ENCODE measurements at places on chromosomes 5 and 9.

DNA sequence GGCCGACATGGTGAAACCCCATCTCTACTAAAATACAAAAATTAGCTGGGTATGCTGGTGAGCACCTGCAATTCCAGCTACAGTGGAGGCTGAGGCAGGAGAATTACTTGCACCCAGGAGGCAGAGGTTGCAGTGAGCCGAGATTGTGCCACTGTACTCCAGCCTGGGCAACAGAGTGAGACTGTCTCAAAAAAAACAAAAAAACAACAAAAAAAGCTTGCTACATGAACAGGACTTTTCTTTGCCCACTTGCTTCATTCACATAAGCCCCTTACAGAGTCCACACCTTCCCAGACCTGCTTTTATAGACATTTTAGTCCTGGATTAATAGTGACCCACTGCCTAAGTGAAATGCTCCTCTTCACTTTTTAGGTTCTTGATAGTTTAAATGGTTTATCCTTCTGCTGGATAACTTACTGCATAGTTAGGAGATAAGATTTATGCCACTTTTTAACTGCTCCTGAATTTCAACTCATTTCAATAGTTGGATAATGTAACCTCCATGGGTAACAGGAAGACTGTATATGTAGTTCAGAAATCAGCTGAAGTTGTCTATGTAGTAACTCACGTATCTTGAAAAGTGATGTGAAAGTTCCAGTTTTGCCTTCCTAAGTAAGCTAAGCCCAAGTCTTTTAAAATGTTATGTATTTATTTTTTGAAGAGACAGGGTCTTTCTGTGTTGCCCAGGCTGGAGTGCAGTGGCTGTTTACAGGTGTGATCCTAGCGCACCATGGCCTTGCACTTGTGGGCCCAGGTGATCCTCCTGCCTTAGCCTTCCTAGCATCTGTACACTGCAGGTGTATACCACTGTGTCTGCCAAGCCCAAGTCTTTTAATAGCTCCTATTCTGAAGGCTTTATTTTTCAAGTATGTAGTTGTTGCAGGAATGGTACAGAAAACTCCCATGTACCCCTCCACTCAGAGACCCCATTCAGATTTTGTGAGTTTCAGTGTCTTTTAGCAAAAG lies 19.7 kb downstream of the SUB1 start:
- DNase-seq, result no peak

DNA sequence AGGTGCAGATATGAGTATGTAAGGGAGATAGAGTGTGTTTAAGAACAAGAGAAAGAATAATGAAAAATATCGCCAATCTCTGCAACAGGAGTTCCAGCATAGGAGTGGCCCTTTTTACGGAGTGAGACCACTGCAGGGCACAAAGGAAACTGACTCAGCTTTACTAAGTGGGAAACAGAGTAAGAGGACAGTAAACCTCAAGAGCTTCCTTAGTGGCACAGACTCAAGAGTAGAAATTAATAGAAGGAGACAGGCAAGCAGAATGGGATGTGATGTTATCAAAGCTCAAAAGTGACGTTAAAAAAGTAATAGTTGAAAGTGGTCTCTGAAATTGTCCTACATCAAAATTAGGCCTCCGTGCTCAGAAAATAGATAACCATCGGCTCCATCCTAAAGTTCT lies 2.1 kb upstream of the SH3RF2 start:
- no peak for DNase-seq

- peak; percentile 74 for DNase-seq
Observed at GRCh38 chr5:171633776-171634470, 151.7 kb upstream of the SMIM23 start.

DNA sequence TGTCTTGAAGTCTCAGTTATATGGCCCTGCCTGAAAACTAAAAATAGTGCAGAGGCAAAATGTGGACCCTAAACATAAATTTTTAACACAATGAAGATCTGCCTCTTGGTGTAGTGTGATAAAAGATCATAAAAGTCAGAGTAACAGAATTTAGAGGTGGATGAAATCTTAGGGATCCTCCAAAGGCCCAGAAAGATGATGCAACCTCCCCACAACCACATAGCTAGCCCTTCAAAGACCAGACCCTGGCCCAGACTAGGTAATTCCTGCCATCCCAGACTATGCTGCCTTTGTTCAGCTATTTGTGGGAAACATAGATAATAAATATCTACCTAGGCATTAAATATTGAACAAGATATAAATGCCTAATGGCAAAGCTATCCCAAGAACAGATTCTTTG lies 15.3 kb downstream of the KLF9 start:
- no peak for DNase-seq
